ENCODE measurements at places on chromosomes 7 and 10.

GRCh38 chr7:77498659-77499379 lies 38.3 kb upstream of the PTPN12 start:
- DNase-seq = no peak

GRCh38 chr7:18655912-18656311 lies 160.4 kb downstream of the HDAC9 start:
- DNase-seq = no peak

- DNase-seq = no peak
Observed at GRCh38 chr7:12706900-12707536, 19.6 kb downstream of the ARL4A start.

DNA sequence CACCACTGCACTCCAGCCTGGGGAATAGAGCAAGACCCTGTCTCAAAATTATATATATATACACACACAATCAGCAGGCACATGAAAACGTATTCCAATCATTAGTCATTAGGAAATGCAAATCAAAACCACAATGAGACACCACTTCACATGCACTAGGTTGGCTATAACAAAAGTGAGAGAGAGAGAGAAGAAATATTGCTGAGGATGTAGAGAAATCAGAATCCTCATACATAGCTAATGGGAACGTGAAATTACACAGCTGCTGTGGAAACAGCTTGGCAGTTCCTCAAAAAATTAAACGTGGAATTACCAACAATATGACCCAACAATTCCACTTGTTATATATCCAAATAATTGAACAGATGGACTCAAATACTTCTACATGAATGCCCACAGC lies 43.3 kb upstream of the CNNM1 start:
- no peak for DNase-seq

DNA sequence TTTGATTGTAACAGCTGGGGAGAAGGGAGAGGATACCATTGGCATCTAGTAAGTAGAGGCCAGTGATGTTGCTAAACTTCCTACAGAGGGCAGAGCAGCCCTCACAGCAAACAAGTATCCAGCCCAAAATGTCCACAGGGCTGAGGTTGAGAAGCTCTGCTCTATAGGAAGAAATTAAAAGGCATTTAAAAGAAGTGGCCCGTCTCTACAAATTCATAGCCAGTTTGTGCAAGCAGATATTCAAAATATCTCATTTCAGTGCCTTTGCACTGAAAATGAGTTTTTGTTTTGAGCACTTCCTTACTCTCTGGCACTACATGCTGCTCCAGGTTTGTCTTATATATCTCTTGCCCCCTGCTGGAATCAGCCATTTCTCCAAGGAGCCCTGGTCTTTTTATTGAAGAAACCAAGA lies 330.0 kb downstream of the BBS9 start:
- DNase-seq = peak; percentile 70

GRCh38 chr7:138565071-138565450 lies 105.0 kb downstream of the TRIM24 start:
- DNase-seq = no peak

DNA sequence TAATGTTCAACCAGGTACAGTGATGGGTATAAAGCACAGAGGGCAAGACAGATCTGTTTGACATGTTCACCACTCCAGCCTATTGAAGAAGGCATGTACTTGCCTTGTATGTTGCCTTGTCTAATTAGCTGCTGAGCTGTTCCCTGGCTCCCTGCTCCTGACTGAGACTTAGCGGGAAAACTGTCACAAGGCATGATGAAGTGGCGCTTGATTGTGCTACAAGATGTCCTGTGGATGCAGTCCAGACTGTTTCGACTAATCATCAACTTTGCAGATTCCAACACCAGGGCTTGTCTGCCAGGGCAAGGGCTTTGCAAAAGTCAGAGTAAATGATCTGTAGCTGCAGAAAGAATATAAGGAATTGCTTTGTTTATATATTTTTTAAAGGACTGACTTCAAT lies 136.2 kb upstream of the NRBF2 start:
- no peak for DNase-seq

GRCh38 chr7:116145245-116145852 lies 65.0 kb upstream of the TES start:
- no peak for DNase-seq

- DNase-seq = peak; percentile 14
Observed at GRCh38 chr10:72108830-72109635, 20.7 kb upstream of the SPOCK2 start.

Measured in neural progenitor cell (in vitro differentiated cells).